ENCODE measurements at places on chromosomes 6 and 20.

GRCh38 chr6:38997128-38997761 is 51.3 kb upstream of the GLP1R start:
- peak; percentile 50 for DNase-seq

DNA sequence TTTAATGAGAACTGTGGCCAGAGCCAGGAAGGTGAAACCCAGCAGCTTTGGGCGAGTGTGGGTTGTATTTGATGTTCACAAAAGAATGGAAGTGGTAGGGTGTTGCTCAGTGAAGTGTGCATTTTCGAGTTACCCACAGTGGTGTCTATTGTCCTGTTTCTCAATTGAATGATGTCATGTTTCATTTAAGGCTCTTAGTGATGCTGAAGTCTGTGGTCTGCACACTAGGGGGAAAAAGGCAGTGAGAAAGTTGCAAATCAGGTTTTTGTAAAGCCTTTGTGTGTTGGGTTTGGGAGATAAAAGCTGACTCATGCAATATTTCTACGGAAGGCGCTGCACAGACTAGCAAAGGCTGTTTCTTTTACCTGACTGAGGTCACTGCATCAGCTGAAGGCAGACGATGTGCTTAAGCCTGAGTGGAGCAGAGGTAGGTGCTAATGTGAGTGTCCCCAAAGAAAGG is 121.1 kb downstream of the PLEKHG1 start:
- DNase-seq = peak; percentile 13

DNA sequence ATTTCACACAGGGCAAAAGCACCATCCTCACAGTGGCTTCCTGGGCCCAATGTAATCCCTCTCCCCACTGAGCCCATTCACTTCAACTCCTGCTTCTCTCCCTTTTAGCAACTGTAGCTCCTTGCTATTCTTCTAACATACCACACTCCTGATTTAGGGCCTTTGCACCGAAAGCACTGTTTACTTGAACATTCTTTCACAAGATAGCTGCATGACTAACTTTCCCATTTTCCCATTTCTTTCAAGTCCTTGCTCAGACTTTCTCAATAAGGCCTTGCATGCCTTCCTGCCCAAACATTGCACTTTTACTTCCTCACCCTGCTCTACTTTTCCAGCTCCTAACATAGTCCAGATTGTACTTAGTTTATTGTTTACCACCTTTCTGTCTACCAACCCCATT is 73.0 kb downstream of the SHPRH start:
- DNase-seq = no peak

DNA sequence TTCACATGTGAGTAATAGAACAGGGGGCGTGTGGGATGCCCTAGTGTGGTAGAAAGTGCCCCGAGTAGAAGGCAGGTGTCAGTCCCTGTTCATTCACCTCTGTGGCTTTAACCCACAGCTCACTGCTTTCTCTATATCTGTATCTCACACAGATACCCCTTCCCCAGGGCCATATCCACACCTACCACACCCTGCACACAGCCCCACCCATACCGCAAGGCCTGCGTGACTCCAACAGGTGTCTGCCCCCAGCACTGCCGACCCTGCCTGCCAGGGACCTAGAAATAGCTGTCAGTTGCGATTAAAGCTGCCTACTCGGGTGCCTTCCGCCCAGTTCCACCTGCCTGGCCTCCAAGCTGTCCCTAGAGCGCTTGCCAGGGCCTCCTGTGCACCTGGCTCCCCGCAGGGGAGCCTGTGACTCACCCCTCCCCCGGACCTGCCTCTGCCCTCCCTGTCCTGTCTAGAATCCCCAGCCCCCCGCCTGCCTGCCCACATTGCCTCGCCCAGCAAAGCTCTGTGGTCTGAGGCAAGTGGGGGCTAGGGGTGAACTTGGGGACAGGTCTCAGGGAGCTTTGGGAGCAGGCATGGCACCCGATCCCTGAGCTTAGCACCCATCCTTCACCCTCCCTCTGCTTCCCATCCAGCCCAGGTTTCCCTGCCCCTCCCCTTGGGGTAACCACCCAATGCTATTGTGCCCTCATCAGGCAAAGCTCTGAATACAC is 38.3 kb upstream of the ID1 start:
- DNase-seq = no peak

DNA sequence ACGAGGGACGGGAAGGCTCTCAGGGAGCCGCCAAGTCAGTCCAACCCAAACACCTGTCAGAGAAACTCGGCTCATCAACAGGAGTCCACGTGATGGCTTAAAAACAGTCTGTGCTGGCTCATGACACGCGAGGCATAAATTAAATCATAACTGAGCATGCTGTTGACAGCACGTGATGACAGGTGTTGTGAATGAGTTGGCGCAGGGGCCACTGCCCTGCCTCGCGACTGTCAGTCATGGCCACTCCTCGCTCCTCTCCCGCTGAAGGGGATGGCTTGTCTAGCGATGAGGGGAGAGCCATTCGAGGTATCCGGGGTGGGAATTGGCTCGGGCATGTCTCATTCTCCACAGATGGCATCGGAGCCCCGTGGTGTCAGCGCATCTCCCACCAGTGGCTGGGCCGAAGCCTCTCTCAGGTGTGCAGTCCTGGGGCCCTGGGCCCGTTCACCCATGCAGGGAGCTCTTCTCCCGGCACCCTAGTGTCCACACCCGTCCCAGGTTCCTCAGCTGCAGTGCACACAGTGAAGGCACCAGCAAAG is 313.3 kb downstream of the BMP7 start:
- DNase-seq = no peak

GRCh38 chr20:33689973-33690372 is 3.8 kb upstream of the E2F1 start:
- DNase-seq = peak; percentile 99

DNA sequence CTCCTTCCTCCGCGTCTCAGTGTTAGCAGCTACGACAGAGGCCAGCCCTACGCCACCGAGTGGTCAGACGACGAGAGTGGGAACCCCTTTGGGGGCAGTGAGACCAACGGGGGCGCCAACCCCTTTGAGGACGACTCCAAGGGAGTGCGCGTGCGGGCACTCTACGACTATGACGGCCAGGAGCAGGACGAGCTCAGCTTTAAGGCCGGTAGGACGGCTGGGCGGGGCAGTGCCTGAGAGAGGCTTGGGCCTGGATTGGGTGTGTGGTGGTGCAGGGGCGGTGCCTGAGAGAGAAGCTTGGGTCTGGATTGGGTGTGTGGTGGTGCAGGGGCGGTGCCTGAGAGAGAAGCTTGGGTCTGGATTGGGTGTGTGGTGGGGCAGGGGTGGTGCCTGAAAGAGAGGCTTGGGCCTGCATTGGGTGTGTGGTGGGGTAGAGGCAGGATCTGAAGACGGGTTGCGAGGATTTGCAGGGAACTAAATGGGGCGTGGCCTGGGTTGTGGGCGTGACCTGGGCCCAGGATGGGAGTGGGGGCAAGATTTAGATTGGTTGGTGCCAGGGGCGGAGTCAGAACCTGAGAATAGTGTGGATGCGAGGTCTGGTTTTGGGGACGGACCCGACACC is 24.4 kb downstream of the SPDEF start:
- peak; percentile 50 for DNase-seq

DNA sequence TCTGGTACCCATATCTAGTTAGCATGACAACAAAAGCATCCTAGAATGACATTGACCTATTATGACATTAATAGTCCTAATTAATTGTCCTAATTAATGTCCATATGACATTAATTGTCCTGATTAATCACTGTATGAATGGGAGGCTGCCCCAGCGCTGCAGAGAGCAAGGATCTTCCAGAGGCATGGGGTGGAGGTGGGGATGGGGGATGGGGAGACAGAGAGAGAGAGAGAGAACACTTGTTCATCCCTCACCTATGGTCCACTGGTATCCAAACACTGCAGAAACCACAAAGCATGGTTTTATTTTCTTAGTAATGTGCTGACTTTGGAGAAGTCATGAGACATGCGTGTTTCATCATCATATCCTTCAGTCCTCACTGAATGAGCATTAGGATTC is 235.1 kb downstream of the FNDC1 start:
- no peak for DNase-seq

DNA sequence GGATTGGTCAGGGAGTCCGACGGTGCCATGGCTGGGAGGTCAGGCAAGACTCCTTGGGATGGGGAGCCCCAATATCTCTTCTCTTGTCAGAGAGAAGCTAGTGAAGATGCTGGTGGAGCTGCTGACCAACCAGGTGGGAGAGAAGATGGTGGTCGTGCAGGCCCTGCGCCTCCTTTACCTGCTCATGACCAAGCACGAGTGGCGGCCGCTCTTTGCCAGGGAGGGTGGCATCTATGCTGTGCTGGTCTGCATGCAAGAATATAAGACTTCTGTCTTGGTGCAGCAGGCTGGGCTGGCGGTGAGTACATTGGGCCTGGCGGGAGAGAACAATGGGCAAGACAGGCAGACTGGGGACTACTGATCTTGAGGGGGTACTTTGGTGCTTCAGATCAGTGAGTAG is 10.9 kb downstream of the CUL9 start:
- no peak for DNase-seq

DNA sequence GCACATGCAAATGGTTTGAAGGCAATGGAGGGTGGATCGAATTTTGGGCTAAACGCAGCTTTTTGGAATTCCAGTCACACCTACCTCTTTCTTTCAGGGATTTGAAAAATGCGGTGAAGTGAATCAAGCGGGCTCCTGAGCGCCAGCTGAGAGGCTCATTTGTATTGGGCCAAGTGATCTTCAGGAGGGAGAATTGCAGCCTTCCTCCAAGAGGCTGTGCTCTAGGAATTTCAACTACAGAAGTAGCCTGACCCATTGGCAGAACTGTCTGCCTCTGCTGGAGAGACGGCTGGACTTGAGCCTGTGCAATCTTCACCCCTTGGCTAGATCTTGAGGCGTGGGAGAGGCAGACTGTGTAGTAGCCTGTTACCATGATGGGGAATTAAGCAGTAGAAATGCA is 5.7 kb upstream of the TIAM2 start:
- no peak for DNase-seq

DNA sequence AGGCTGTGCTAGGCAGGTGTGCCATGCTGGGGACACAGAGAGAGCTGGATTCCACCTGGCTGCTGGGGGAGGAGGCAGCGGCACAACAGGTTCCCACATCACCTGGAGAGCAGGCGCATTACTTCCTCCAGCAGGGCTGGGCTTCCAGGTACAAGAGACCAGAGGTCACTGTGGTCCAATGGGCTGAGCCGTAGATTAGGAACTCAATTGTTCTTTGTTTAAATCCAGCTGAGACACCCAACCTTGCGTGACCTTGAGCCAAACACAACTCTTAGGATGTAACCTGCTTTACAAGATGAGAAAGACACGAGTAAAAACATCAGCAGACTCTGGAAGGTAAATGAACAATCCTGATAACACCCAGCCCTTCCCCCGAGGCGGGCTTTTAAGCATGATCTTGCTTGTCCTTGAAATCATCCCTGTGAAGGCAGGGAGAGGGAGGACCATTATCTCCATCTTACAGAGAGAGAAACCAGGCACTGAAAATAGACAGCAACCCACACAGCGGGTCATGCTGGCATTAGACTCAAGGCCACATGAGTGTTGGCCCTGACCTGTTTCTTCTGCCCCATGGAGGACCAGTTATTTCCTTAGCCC is 216.5 kb upstream of the RREB1 start:
- peak; percentile 74 for DNase-seq

- DNase-seq = no peak
Observed at GRCh38 chr6:160330619-160331018, 17.6 kb upstream of the SLC22A3 start.

- DNase-seq = no peak
Observed at GRCh38 chr6:36109092-36109491, 21.2 kb upstream of the MAPK13 start.

GRCh38 chr6:47023573-47023972 is 18.6 kb downstream of the ADGRF1 start:
- DNase-seq = no peak

DNA sequence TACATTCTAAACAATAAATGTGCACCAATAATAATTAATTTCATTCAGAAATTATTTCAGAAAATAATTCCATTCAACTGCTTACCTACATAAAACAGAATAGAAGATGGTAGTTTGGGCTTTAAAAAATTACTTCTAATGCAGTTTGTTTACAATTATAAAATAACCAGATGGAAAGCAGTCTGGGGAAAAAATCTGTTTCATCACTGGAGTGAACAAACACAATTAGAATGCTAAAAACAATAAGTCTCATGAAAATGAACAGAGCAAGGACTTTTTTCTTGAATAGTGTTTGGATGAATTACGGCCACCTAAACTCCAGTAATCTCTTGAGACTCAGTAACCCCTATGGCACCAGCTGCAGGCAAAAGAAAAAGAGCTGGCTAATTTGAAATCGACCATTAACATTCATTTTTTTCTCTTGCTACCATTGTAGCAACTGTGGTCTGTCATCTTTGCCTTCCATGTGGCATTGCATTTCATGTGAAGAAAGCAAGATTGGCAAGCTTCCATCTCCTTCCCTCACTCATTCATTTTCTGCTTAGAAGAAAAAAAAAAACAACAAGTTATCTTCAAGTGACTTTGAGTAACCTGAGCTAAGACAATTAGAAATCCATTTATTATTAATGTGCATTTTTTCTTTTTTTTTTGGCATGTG is 88.4 kb upstream of the CEP85L start:
- DNase-seq = peak; percentile 51

DNA sequence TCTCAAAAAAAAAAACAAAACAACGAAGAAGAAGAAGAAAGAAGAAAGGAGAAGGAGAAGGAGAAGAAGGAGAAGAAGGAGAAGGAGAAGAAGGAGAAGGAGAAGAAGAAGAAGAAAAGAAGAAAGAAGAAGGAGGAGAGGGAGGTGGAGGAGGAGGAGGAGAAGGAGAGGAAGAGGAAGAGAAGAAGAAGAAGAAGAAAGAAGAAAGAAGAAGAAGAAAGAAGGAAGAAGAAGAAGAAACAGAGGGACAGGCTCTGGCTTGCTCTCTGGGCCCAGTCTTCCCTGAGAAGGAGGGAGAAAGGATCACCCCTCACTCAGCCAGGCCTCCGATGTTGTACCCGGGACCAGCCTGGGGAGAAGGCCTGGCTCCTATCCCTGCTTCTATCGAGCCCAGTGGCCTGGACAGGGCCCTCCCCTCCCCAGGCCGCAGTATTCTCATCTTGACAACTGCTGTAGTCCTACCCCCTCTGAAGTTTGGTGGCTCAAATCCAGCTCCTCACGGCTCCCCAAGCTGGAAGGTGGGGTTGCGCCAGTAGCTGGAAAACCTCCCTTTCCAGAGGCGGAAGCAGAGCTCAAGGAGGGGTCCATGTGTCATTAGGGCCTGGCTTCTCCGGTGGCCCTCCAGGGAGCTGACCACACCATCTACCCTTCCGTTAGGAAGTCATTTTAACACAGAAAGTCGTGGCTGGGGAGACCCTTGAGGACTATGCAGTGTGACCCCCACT is 18.9 kb downstream of the C6orf132 start:
- DNase-seq = no peak

- DNase-seq = no peak
Observed at GRCh38 chr6:8238773-8239683, 136.7 kb upstream of the EEF1E1 start.

Data from hematopoietic multipotent progenitor cell treated with erythropoietin and hydrocortisone succinate and interleukin-3 and kit ligand, for 8 days (in vitro differentiated cells).